ENCODE measurements at places on chromosomes 1 and 21.

DNA sequence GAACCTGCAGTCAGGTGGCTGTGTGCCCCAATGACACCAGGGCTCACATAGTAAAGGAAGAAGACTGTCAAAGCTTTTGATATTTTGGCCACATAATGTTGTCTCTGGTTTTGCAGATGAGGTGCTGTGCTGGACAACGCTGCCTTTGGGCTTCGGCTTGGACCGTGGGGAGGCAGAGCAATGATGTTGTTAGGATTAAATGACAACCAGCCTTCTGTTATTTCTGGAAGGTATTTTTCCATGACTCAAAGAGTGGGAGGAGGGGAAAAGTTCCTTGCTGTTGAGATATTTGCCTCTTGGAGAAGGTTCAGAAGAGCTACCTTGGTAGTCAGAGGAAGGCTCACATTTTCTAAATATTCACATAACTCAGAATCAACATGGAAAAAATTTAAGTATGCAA lies 187.3 kb upstream of the GALNT2 start:
- DNase-seq = no peak

DNA sequence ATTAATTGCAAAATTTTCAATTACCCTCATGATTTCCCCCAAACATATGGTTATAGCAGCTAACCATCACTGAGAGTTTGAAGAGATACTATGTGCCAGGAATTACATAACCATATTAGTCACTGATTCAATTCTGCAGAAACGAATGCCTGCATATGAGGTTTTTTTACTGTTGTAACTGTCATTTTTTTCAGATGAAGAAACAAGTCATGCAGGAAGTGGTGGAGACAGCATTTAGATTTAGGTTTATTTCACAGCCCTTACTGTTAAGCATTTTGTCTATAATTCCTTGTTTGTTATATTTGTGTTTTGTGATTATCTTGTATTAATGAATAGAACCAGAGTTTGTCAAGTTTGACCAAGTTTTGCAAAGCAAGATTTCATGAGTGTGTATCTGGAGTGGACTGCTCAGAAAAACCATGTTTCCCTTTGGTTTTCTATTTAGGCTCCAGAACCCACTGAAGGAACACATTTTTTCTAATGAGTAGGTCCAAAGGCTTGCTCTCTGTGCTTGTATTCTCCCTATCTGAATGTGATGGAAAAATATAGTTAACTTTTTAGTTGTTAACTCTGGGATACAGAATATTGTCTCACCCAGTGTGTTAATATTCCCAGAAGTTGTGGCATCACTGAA lies 308.5 kb upstream of the ADAMTS5 start:
- no peak for DNase-seq

DNA sequence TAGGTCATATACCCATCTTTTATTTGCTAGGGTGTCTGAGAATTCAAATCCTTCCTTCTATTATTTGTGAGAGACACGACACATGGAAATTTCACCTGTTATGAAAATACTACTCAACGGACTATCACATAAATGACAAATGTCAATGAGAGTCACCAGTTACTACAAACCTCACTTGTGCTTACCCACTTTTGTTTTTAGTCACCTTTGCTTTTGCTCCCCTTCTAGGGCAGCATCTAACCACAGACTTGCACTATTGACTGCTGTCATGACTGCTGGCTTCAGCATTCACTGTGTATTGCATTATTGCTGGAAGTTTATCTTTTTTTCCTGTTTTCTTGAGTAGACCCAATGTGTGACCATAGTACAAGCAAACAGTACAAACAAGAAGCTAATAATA lies 1048.0 kb downstream of the PLA2G4A start:
- no peak for DNase-seq

DNA sequence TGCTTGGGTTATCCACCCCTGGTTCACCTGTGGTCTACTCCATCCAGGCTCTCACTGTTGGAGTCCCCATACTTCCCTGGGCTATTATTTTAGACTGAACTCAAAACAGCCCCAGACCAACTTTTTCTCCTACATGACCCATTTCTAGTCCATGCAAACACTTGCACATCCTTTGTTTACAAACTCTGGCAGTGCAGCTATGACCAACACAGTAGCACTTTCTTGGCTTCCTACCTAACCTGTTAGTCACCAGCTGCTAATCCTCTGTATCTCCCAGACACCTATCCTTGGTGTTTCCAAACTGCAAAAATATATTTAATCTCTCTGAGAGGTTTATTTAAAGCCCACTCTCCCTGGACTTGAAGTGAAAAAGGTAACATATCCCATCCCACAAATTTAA lies 90.8 kb downstream of the DDAH1 start:
- no peak for DNase-seq

DNA sequence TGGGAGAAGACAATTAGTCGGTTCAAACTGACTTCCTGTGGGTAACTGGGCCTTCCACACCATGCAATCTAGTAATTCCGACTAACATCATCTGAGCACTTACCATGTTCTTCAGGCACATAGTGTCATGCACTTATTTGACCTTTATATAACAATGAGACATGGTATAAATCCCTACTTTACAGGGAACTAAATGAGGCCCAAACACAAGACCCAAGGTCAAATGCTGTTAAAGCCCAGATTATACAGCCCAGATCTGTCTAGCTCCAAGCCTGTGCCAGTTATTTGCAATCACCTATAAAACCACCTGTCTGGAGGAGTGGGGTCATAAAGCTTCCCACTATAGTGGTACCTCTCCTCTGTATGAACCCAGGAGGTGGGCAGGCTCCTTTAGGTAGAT lies 40.8 kb downstream of the JAK1 start:
- DNase-seq = no peak

DNA sequence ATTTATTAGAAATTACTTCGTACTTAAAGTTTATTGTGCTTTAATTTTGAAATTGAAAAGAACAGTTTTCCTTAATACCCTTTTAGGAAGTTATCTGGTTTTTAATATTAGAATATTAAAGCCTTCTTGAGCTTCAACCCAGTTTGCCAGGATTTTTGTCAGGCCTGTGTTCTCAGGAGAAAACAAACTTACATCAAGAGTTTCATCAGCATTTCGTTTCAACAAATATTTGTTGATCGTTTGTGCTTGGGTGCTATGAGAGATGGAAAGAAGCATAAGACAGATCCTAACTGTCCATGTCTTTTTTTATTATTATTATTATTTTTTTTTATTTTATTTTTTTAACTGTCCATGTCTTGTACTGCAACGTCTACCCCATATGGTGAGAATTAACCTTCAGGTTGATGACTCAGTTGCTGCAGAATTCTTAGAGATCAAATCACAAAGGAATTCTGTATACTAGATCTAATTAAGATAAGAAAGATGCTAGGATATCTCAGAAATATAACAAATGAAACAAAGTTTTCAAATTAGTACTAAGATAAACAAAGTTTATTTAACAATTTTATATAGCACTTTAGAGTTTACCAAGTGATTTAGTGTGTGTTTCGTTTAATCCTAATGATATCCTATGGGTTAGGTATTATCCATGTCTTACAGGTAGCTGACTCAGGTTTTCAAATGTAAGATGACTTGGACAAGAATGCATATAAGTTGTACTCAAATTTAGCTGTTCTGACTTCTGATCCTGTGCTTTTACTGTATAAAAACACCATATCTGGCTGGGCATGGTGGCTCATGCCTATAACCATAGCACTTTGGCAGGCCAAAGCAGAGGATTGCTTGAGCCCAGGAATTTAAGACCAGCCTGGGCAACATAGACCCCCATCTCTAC lies 14.3 kb downstream of the FBXO28 start:
- DNase-seq = no peak

- DNase-seq = no peak
Measured at GRCh38 chr1:176605176-176605575, 142.2 kb downstream of the PAPPA2 start.

- DNase-seq = no peak
Measured at GRCh38 chr1:19391596-19391981, 79.5 kb downstream of the SLC66A1 start.
